Activated effector memory CD4-positive, alpha-beta T cell treated with Interleukin-2 at 50 U/mL for 16 hours (primary cell): ENCODE measurements at places on chromosomes 2 and 18.

GRCh38 chr2:200308546-200309295 lies 2.2 kb downstream of the SPATS2L start:
- no peak for DNase-seq

DNA sequence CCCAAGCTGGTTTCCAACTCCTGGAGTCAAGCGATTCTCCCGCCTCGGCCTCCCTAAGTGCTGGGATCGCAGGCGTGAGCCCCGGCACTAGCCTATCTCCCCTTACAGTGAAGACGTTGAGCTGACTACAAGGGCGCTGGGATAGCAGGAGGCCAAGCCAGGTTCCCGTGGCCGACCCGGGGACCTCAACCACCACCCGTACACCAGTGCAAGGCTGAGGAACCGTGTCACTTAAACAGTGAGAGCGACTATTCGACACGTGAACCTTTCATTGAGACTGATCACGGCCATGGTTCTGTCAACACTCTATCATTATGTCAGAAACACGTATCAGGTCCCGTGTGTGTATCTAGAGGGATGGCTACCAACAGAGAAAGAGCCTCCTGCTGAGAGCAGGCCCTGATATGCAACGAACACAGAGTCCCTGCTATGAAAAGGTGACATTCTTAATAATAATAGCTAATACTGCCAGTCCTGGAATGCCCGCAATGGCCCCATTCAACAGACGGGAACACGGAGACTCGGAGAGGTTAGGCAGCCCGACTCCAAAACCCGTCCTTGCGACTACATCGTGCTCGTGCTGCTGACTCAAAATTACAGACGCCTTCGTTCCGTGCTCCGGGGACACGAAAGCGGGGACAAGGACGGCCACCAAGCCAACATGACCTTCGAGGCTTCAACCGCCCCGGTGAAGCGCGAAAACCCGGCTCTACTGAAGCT lies 833 bp downstream of the AFG3L2 start:
- no peak for DNase-seq

DNA sequence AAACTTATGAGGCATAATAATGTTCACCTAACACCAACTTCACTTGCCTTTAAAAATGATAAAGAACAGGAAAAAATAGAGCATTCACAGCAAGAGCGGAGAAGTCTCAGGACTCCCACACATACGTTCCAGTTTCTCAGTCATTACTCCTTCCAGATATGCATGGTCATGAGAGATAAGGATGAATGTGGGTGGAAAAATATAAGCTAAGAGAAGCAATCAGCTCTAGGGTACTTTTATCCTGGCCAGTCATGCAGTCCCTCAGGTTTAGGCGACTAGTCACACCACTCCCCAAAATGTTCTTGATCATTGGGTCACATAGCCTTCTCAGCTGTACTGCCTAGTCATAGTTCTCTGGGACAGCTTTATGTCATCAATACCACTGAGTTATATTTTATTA lies 29.2 kb upstream of the CCDC178 start:
- no peak for DNase-seq

DNA sequence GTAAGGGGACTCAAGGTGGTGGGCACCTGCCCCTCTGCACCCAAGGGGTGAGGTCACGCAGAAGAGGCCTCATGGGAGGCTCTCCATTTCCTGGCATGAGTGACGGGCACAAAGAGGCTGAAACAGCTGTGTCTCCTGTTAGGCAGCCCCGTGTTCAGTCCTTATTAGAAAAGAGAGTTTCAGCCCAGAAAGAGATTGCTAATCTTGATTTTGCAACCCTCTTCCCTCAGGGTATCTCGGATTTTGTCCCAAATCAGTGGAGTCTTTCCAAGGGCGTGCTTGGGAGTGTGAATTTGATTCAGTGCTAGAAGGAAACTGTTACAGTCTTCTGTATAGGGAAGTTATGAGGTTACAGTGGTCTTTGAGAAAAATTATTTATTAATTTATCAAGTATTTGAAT lies 10.4 kb downstream of the TNFRSF11A start:
- no peak for DNase-seq

DNA sequence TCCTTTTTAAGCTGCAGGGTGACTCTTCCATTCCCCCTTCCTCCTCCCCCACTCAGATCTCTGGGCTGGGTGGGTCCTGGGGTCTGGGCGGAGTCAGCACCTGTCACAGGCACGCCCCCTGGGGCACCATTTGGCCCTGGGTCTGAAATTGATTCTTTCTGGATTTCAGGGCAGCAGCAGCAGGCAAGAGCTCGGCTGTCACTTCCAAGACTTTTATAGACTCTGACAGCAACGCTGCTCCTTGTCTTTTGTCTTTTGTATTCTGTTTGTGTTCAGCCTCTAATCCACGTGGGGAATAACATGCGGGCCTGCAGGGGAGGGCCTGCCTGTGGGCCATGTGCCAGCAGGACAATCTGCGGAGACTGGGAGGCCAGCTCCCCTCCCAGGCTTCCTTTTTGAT lies 3.9 kb downstream of the BOD1L2 start:
- no peak for DNase-seq

GRCh38 chr18:31741097-31741735 lies 19.5 kb downstream of the SLC25A52 start:
- no peak for DNase-seq

DNA sequence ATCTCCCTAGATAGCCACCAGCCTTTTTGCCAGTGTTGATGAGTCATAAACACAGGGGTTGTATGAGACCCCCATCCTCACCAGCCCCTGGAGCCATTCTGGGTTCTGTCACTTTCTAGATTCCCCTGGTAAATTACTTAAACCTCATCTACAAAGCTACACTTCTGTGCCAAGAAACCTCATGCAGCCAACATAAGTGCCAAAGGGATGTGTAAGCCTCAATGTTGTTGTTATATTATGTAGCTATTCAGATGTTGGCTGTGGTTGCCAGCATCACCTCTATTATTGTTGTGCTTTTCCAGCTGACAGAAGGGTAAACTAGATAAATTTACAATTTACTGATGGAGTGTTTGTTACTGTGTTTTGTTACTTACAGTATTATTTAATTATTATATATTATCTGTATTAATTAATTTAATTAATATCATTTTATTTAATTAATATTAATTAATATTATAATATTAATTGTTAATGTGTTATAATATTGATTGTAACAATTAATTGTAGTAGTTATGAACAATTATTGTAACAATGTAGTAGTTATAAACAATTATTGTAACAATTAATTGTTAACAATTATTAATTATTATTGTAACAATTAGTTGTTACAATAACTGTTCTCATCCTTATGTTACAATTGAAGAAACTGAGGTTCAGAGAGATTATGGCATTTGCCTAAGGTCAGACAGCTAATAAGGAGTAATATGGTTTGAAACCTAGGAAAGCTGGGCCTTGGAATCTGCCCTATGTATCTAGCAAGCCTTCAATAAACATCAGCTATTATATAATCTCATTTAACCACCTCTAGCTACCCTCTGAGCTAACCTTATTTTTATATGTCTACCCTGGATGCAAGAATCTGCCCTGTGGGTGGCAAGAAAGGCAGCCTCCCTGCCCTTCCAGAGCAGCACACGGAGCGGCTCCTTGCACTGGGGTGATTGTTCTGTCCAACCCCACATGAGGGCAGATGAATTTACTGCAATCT lies 36.1 kb downstream of the PSTPIP2 start:
- DNase-seq: no peak

DNA sequence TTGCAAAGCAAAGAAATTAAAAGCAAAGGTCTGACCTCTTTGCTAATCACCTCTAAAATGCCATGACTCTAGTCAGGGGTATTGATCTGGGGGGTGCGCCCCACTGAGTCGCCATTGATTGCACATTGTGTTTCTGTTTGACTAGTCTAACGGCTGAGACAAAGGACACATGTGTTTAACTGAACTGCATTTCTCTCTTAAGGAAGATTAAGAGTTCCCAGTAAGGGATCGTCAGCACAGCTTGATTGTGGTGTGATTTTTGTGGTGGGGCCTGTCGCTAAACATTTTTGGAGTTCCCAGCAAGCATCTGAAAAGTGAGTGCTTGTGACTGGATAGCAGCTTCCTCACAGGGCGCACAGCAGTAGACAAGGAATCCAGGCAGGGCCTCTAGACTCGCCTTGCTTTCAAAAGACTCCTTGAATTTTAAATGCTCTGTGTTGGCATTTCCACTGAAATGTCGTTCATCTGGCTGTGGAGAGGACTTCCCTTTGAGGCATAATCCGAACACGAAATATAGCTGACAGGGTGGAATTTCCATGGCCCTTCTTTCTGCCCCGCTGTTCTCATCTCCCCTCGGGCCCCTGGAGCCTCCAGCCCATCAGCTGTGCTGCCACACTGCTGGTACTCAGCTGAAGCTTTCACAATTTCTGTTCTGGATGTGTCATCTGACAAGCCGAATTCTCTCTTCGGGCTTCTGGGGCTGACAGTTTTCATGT lies 126.3 kb downstream of the FAM168B start:
- no peak for DNase-seq

DNA sequence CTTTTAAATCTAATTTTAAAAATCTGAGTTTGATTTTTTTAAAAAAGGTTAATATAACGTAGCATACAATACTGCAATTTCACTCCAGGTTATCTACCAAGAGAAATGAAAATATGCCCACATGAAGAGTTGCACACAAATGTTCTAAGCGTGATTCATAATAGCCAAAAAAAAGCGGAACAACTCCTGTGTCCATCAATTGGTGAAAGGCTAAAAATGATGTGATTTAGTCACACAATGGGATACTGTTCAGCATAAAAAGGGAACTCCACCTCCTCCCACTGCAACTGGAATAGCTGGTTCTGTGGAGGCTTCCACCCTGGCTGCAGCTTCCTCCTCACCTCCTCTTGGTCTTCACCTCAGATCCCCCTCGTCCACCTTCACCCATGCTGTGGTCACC lies 132.8 kb downstream of the PIK3C3 start:
- no peak for DNase-seq
